Activated CD8-positive, alpha-beta memory T cell treated with anti-CD3 and anti-CD28 coated beads for 48 hours (primary cell): ENCODE measurements at places on chromosomes 5 and 9.

DNA sequence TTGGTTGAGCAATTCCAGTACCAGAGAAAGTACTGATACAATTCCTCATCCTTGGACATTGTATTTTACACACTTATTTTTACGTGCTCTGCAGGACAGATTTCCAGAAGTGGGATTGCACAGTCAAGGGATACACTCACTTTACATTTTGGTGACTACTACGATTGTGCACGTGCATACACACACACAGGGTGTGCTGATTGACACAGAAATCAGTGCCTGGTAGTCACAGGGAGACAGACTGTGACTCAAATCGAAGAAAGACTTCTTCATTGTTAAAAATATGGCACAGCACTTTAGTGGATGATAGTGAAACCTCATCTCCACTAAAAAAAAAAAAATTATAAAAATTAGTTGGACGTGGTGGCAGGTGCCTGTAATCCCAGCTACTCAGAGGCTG, 1.5 kb downstream of the GARIN3 start:
- no peak for DNase-seq

- no peak for DNase-seq
These were observed 10.2 kb upstream of the SFXN1 start for GRCh38 chr5:175467983-175468690.

DNA sequence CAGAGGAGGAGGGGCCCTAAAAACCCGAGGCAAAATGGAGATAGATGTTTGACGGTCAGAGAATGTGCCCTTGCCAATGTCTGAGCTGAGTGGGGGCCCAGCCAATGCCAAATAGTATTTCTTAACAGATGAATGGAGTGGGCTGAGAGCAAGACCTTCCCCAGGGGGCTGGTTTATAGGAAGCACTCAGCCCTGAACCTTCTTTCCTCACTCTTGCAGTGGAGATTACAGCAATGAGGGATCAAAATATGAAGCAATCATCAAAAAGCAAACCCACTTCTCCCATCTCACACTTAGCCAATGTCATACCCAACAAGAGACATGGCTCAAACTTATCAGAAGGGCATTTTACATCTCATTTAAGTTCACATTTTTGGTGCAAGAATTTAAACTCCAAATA, 350.3 kb downstream of the GADD45G start:
- DNase-seq, result no peak

DNA sequence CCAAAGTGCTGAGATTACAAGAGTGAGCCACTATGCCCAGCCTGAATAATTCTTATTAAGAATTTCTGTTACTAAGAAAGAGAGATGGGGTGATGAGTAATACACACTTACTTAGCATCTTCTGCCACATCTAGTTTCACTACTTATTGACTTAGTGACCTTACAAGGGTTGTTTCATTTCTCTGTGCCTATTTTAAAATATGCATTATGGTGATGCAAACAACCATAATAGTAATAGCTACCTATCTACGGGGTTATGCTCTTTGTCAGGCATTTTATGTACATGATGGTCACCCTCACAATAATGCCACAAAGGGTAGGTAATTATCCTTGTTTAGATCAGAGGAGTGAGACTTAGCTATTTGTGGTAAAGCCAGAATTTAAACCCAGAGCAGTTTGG, 499.0 kb upstream of the SGCD start:
- DNase-seq, result no peak

DNA sequence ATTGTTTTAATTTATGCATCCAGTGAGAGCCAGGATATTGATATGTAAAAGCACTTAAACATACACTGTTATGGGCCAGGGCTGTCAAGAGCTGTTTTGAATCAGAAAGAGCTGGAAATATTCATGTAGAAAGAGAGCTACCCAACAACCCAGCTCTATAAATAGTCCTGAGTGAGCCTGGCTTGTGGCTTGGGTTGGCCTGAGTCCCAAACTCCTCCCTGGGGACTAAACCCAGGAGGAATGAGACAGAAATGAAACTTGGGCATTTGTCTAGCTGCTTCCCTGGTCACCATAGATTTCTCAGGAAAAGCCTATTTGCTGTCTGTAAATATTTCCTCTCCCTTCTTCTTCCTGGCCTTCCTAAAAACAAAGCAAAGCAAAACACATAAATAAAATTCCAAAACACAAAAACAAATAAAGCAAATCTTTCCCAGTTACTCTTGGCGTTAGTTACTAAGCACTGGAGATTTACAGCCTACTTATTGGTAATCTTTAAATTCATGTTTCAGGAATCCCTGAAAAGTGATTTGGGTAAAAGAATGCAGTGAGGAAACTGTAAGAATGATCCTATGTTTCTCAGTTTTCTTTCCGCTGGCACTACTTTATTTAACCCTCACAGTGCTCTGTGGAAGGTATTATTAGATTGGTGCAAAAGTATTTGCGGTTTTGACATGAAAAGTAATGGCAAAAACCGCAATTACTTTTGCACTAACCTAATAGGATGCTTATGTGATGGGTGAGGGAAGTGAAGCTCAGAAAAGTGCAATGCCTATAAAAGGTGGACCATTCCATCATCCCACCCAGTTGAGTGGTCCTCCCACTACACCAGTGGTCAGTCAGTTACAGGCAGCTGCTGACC, 111.8 kb downstream of the CARTPT start:
- DNase-seq, result no peak

DNA sequence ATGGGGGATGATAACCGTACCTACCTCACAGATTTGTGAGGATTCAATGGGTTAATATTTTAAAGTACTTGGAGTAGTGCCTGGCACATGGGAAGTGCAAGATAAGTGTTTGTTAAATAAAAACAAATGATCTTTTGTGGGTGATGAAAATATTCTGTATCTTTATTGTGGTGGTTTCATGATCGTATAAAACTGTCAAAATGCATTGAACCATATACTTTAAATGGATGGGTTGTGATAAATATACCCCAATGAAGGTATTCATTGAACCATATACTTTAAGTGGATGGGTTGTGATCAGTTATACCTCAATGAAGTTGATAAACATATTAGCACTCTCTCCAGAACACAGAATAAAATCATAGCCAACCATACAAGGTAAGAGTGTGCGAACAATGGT, 234.5 kb downstream of the CRB2 start:
- no peak for DNase-seq

DNA sequence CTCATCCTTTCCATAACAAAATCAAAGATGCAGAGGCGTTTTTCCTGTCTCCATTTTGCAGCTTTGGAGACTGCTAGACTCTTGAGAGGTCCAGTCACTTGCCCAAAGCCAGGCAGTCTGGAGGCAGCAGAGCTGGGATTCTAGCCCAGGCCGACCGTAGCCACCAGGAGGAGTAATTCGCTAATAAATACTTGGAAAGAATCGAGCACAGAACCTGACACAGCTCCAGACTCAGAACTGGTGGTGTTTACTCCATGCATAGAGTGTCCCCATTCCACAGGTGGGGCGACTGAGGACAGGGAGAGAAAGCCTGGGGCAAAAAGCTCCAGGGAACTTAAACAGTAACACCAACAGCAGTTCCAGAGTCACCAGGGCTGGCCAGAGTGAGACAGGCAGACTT, 10.7 kb upstream of the CERCAM start:
- DNase-seq, result no peak

DNA sequence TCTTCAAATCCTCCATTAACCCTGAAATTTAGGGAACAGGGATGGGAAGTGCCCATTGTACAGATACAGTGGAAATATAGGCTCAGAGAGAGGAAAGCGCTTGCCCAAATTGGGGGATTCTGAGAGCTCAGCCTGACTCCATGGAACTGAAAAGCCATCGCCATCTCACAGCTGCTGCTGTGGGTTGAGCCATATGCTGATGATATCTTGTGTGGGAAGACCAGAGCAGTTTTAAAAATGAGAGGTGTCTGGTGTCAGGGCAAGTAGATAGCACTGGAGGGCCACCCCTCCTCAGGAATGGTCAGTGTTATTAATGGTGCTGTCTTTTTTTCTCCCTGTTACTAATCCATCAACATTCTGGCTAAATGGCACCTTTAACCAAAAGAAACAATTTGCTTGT, 50.9 kb upstream of the C5orf58 start:
- DNase-seq, result no peak

DNA sequence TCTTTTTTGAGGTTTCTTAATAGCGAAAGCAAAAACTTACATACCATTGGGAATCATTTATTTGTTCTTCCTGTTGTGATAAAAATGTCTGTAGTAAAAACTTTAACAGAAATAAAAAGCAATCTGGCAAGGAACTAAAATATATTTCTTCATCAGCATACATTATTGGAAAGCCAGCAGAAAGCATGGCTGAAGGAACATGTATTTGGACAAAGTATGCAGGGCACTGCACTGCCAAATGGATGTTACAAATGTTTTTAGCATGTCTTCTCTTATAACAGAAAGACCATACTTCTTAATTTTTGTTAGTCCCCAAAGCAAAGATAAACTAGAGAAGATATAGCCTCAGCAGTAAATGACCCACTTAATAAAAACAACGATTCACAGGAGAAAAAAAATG, 80.5 kb downstream of the SMIM15 start:
- no peak for DNase-seq

GRCh38 chr9:135971111-135971766, 10.1 kb upstream of the UBAC1 start:
- no peak for DNase-seq

- no peak for DNase-seq
These were observed 24.4 kb upstream of the MLLT3 start for GRCh38 chr9:20646656-20647055.

GRCh38 chr9:112559629-112560413, 73.2 kb downstream of the KIAA1958 start:
- no peak for DNase-seq

DNA sequence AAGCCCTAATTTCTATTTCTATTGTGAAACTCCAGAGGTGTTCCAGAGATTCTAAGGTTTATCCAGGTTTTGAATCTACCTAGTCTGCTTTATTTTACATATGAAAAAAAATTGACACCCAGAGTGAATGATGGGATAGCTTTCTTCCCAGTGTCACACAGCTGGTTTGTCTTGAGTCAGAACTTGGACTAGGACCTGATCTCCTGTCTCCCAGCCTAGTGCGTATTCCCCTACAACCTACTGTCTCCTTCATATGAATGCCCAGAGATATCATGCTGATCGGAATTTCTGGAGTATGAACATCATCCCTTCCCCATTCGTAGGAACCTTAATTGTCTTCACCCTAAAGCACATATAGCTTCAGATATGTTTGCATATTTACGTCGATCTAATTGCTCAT, 524.2 kb downstream of the SPATA31D1 start:
- DNase-seq, result no peak

- no peak for DNase-seq
These were observed 23.4 kb downstream of the UBAC1 start for GRCh38 chr9:135937521-135938489.

GRCh38 chr5:180792287-180792964, 10.2 kb downstream of the MGAT1 start:
- no peak for DNase-seq

DNA sequence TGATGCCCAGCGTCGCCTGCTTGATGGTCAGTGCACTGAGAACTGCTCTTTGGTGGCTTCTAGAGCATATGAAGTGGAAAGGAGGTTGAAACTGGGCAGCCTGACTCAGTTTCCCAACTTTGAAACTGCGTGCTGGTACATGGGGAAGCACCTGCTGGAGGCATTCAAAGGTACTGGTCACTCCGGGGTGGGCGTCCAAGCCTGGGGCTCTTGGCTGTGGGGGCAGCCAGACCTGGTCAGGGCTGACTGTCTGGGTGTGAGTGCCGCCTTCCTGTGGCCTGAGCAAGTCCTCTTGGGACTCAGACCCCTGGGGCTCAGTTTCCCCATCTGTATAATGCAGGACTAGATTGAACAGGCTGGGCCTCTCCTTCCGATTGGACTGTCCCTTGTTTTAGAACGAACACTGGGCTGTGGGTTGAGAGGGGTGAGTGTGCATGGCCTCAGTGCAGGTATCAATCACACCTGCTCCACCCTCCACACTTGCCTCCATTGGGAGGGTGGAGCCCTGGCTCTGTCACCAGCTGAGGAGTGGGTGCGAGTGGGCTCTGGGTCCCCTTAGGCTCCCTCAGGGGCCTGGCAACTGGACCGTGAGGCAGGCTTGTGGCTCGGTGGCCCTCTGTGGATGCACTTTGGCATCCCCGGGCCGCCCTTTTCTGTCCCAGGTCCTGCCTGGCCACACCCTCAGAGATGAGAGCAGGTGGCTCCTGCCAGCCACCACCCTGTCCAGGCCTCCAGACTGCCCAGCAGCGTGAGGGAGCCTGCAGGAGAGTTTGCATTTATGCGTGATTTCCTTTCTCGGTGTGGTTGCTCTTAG, 80.2 kb downstream of the PHF2 start:
- DNase-seq, result no peak
